ENCODE measurements at places on chromosomes 13 and 19.

GRCh38 chr13:111117289-111117688 lies 2.2 kb downstream of the ARHGEF7 start:
- no peak for DNase-seq

DNA sequence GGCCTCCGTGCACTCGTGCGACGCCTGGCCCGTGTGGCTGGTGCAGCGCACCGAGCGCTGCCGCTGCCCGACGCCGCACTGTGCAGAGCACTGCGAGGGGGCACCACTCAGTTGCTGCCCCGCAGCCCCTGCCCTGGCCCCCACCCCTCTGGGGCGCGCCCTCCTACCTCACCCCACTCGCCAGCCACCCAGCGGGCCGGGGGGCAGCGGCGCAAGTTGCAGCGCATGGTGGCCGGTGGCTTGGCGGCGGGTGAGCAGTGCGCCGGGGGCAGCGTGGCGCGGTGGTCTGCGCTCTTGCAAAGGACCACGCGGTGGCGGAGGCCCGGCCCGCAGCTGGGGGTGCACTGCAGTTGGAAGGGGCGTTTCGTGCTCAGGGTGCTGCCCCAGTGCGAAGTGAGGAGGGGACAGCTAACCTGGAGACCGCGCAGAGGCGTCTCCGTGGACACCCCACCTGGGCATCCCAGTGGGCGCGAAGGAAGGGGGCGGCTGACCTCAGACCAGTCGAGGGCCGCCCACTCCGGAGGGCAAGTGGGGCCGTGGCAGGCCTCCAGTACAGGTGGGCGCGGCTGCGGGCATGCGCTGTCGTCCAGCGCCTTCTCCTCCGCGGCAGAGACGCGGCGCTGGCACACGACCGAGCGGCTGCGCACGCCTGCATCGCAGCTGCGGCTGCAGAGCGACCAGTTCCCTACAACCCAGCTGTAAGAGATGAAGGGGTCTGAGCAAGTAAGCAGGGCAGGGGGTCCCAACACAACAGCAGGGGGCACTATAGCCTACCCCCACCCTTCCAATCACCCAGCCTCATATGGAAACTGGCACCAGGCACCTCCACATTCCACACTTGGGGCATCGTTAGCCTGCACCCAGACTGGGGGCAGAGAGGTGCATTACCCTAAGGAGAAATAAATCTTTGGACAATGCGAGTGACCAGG lies 8.0 kb upstream of the MYO1F start:
- DNase-seq: no peak

GRCh38 chr13:95956589-95957148 lies 96.5 kb downstream of the UGGT2 start:
- DNase-seq: no peak

DNA sequence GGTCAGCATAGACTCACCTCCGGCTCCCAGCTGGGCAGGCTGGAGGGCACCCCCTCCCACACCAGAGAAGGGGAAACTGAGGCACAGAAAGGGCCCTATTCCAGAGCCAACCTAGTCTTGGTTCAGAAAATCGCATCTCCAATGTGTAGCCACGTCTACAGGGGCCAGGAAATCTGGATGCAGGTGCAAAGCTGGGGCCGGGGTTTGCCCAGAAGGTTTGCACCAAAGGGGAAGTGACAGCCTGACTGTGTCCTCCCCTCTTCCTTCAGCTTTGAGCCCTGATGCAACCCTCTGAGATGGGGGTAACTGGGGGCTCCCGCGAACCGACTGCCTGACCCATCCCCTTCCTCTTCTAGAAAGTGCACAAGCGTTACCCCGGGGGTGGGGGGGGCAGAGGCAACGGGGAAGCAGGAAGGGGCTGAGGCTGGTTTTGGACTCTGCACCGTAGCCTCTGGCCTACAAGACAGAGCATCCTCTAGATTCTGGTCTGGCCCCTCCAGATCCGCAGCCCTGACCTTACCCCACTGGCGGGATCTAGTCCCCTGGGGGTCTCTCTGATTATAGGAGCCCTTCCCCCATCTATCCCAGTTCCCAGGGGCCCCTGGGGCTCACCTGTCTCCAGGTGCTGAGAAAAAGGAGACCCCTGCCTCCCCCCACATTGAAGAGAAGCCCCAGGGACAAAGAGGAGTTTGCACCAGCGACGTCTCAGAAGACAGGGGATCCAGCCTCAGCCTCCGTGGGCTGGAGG lies 1.1 kb upstream of the ONECUT3 start:
- DNase-seq: no peak

DNA sequence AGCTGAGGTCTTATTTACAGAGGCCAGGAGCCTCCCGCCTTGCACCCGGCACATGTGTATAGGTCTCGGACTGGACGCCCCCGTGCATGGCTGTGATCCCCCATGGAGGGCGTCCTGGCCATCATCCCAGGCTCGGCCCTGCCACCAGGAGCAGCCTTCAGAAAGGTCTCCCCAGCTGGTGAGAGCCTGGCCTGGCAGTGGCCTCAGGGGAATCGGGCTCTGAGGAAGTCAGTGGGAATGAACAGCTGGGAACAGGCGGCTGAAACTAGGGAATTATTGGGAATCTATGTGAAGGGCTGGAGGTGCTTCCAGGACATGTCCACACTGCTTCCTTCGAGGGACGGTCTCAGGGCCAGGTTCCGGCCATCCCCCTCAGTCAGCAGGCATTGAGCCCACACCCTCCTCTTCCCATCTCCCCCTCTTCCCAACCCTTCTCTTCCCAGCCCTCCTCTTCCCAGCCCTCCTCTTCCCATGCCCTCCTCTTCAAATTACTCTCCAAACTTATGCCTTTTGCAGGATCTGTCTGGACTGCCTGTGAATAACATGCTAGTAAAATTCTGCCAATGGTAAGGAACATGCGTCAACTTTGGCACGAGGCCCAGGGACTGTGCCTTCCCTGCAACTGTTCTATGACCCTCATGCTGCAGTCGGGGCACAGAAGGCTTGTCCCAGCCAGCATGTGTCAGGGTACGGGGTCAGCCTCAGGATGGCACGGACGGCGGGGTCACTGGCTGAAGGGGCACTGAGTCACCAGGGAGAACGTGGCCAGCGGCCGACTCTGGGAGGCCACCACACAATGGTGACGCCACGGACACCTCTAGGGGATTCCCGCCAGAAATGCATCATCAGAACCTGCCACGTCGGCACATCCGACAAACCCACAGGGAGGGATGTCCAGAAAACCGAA lies 24.2 kb upstream of the C13orf46 start:
- no peak for DNase-seq

- no peak for DNase-seq
These were observed 82.6 kb downstream of the KATNAL1 start for GRCh38 chr13:30224732-30225131.

GRCh38 chr13:77548095-77548494 lies 12.6 kb downstream of the SCEL start:
- no peak for DNase-seq

- no peak for DNase-seq
These were observed 324.0 kb downstream of the GPC5 start for GRCh38 chr13:91722267-91722884.

DNA sequence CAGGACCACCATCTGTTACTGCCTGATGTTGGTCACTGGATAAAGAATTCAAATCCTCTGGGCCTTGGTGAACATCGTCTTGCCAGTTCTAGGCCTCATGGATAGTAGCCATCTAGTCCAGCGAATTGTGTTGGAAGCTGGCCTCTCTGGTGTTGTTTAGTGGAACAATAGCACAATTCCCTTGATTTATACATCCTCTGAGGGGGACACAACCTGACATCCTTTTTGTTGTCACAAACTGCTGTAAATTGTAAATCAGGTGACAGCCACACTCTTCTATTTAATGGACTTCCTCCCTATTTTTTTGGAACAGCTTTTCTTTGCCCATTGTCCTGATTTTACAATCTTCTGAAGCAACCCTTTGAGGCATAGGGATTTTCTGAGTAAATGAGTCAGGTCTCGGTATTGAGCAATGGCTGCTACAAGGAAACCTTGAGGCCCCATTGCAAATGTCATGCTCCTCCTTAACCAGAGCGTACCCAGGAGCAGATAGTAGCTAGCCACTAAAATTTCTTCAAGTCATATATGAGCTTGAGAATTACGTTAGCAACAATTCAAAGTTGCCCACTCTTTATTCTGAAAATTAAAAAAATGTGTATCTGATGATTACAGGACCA lies 263.3 kb downstream of the COG6 start:
- no peak for DNase-seq

DNA sequence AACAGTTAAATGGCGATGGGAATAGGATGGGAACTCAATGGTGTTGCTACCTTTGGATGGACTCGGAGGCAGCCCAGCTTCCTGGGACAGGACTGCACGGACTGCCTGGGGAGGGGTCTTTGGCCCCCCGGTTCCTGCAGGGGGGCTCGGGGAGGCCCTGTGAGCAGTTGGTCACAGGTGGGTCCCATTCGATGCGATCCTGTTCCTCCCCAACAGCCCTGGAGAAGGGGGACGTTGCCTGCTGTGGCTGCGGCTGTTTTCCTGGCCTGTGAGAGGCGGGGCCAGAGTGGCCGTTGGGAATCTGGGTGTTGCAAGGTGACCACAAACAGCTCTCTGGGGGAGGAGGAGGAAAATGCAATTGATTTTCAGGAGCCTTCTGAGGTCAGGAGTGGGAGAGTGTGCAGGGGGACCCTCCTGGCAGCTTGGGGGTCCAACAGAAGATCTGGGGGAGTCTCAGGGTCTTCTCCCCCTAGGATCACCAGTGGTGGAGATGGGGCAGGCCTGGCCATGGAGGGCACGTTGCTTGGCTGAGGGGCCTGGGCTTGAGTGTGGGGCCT lies 1.9 kb upstream of the PLPPR3 start:
- DNase-seq: no peak

DNA sequence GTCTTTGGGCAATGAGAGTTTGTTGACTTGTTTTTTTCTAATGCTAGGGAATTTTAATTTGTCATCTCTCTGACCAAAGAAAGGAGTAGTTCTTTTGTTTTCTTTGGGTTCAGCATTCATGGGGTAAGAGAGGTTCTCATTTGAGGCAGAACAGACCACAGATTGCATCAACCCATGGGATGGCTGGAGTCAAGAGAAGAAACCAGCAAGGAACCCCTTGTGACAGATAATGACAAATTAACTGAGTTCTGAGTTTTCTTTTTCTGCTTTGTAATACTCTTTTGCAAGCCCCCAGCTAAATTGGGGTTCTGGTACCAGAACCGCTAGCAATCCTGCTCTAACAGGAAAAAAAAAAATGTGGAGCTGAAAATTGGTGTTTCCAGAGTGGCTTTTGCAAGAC lies 864.1 kb downstream of the DIAPH3 start:
- no peak for DNase-seq

DNA sequence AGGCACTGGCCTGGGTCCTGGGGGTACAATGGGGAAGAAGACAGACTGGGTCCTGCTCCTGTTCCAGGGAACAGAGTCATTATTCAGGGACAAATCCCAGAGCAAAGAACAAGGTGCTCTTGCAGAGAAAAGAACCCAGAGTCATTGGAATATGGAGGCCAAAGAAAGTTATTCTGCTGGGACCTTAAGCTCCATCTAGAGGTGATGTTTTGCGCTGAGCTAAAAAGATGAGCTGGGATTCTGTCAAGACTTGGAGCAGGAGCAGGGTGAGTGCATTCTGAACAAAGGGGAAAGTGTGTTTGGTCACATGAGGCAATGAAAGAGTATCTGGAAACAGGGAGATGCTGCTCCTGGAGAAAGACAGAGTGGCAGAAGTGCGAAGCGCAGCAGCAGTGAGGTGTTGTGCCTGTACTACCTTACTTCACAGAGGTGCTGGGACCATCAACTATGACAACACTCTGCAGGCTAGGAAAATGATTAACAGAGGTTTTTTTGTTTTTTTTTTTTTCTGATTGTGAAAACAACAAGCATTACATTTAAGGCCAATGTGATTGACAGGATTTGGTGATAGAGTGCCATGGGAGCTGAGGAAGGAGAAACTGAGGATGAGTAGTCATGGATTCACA lies 95.3 kb upstream of the TNFSF11 start:
- DNase-seq: no peak

- DNase-seq: no peak
These were observed 32.1 kb downstream of the RDH8 start for GRCh38 chr19:10045371-10045770.

DNA sequence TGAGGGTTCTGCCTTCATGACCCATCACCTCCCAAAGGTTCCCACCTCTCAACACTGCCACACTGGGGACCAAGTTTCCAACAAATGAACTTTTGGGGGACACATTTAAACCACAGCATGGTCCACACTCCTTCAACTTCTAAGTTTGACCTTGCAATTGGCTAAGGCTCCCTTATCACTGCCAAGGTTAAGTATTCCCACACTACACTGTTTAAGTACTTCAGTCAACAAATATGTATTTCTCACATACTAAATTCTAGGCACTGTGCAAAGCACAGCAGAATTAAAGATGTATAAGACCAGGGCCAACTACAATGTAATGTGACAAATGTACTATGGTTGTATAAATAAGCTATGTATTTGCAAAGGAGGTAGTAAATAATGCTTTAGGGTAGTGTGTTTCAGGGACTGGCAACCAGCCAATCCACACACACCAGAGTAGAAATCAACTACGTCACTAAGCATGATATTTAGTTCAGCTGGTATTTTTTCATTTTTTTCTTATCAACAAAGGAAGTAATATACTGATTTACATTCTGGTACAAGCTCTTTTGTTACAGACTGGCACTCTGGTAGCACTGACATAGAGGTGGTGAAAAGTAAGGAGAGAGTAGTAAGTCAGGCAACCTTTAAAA lies 12.2 kb downstream of the NUFIP1 start:
- no peak for DNase-seq

DNA sequence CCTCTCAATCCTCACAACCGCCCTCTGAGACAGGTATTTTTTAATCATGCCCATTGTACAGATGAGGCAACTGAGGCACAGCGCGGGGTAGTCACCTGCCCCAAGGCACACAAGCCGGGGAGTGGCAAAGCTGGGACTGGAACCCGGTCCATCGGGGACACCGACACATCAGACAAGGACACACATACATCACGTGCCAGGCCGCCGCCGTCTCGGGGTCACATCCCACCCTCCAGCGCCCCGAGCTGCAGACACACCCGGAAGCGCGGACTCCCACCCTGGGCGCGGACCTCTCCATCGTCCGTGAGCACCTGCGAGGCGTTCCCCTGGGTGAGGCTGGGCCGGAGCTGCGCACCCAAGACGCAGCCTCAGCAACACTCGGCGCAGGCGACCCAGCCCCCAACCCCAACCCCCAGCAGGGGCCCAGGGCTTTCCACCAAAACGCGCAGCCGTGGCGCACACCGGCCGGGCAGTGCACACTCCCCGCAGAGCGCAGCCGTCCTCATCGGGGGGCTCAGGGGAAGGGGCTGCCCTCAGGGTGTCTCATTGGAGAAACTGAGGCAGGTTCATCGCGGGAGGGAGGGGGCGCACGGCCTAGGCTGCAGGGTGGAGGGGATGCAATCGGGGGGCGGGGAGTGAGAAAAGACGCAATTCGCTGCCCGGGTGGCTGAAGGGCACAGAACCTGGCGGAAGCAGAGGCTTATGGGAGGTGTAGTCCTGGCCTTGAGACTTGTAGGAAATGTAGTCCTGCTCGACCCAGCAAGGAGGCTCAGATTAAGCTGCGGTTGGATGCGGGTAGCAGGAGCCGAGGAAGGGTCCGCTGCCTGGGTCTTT lies 1.9 kb upstream of the LMTK3 start:
- DNase-seq: peak; percentile 78

DNA sequence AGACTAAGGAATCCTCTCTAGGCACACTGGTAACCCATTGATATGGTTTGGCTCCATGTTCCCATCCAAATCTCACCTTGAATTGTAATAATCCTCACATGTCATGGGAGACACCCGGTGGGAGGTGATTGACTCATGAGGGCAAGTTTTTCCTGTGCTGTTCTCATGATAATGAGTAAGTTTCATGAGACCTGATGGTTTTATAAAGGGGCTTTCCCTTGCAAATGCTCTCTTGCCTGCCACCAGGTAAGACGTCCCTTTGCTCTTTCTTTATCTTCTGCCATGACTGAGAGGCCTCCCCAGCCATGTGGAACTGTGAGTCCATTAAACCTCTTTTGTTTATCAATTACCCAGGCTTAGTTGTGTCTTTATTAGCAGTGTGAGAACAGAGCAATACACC lies 81.4 kb upstream of the GPC6 start:
- DNase-seq: no peak

Data from activated naive CD4-positive, alpha-beta T cell treated with anti-CD3 and anti-CD28 coated beads, Interleukin-2, amount 50 U/mL, for 16 hours (primary cell).